ENCODE measurements at places on chromosomes 7 and 10.

GRCh38 chr7:96218664-96219243, 103.1 kb downstream of the SLC25A13 start:
- DNase-seq = no peak

DNA sequence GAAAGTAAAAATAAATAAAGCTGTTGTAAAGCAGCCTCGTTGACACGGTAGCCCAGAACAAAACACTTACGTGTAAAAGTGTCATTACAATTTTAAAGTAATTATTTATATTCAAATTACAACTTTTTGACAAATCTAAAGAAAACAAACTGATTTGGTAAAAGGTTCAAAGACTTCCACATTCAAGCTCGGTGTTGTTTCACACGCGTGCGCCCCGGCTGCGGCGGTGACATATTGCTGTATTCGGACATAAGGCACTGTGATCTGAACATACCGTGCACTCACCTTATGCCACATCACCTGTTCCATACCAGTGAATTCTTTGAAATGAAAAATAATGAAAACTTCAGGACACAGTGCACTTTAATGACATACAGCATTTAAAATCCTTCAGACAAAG, 36.9 kb upstream of the RHEB start:
- no peak for DNase-seq

DNA sequence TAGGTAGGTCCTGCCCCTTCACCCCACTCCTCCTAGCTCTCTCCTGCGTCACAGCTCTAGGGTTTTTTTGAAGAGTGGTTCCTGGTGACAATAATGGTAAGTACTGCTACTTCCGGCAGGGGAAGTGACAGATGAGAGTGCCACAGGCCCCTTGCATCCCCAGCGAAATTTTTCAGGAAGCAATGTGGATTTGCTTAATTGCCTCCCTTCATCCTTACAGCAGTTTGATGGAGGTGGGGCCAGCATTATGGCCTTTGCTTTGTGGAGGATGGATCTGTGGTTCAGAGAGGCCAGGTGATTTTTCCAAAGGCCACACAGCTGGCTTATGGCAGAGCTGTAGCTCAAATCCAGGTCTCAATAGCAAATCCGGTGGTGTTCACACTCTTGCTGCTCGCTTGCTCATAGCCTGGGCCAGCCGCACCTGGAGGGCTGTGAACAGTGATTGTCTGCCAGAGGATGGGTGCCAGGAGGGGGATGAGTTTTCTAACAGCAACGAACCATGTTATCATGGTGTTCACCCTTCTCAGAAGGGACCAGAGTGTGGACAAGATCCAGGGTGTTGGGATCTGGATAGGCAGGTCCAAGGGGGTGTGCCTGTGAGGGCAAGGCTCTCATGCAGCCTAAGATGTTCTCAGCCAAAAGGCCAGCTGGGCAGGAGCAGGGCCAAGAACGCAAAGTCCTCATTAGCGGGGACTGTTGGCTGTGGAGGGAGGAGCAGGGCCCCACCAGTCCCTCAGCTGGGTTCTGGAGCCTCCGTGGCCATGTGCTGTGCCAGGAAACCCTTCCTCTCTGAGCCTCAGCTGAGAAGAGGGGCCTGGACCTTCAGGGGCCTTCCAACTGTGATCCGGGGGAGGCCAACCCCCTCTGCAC, 89.0 kb downstream of the EMX2 start:
- no peak for DNase-seq

- DNase-seq = no peak
Measured at GRCh38 chr10:28171468-28172222, 131.2 kb downstream of the MPP7 start.

- DNase-seq = no peak
Measured at GRCh38 chr7:74092321-74092963, 8.8 kb downstream of the LIMK1 start.

- no peak for DNase-seq
Measured at GRCh38 chr10:103915796-103916195, 2.2 kb downstream of the STN1 start.

GRCh38 chr7:157845203-157845835, 508.5 kb downstream of the DNAJB6 start:
- no peak for DNase-seq

DNA sequence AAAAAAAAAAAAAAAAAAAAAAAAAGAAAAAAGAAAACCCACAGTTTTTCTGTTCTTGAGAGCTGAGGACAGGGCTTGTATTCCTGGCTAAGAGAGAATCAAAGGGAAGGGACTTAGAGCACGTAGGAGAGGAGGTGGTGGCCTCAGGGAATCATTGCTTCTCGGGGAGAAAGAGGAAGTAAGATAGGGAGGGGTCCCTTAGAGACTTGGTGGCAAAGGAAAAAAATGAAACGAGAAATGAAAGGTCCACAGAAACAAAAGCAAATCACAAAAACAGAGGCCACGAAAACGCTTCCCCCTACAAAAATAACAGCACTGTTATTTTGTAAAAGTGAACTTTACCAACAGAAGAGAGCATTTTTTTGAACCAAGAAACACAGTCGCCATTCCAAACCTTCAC, 323.1 kb upstream of the GALNT17 start:
- no peak for DNase-seq

DNA sequence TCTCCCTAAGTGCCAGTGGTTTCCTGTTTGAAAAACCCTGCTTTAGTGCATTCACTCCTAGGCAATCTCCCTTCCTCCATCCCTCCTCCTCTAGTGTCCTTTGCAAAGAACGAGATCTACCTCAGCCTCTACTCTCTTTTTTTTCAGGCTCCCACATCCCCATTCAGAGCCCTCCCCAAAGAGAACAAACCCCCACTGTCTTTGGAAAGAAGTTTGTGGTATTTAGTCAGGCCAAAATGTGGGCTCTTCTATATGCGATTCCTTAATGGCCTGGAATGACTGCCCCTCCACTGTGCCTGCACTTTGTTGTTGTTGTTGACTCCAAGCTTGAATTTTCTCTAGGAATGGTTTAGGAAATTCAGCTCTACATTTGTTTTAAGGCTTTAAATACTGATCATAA, 36.3 kb downstream of the PALS2 start:
- DNase-seq = no peak

- no peak for DNase-seq
Measured at GRCh38 chr7:101557978-101558741, 70.9 kb downstream of the MYL10 start.

DNA sequence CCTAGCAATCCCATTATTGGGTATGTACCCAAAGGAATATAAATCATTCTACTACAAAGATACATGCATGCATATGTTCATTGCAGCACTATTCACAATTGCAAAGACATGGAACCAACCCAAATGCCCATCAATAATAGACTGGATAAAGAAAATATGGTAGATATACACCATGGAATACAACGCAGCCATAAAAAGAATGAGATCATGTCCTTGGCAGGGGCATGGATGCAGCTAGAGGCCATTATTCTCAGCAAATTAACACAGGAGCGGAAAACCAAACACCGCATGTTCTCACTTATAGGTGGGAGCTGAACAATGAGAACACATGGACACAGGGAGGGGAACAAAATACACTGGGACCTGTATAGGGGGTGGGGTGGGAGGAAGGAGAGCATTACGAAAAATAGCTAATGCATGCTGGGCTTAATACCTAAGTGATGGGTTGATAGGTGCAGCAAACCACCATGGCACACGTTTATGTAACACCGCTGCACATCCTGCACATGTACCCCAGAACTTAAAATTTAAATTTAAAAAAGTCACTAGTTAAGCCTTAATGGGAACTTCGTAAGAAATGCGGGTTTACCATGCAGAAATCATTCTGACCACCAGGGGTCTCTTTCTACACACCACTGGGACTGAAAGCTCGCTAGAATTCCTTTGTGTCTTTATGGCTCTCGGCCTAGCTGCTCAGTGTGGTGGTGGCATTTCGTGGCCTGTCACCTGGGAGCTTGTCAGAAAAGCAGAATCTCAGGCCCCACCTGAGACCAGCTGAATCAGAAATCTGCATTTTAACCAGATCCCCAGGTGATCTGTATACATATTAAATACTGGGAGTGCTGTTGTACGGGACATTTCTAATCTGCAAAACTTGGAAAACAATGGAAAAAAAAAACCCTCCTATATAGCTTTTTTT, 9.5 kb downstream of the ANKRD1 start:
- peak; percentile 1 for DNase-seq

GRCh38 chr10:7563368-7563767, 103.4 kb downstream of the ITIH5 start:
- no peak for DNase-seq

DNA sequence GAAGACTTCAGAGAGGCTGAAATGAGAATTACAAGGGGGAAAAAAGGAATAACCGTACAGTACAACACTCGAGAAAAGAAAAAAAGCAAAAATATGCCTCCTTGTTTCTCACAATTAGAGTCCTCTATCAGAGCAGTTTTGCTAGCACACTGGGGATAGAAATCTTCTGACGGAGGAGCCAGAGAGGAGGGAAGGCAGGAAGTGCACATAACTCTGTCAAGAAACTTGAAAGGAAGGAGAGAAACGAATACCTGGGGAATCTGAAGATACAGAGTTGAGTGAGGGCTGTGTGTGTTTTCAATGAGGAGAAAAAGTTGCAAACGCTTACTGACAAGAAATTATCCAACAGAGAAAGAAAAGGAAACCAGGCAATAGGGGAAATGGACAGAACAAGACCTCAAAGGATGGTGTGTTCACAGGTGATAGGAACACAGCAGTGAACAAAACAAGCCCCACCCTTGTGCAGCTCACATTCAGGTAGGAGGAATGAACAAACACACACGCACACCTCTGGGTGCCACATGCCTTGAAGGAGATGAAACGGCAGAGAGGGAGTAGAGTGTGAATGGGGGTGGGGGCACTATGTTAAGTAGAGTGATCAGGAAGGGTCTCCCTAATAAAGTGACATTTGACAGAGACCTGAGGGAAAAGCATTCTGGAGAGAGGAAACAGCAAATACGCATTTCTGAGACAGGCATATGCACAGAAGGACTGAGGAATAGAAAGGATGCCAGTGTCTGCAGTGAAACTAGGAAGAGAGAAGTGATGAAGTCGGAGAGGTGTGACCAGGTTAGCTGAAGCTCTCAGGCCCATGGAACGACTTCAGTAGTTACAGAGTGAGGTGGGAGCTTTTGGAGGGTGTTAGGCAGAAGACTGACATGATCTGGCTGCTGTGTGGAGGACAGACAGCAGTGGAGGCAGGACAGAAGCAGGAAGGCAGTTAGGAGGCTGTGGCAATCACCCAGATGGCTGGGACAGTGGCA, 46.7 kb upstream of the SPOCK2 start:
- DNase-seq = no peak

DNA sequence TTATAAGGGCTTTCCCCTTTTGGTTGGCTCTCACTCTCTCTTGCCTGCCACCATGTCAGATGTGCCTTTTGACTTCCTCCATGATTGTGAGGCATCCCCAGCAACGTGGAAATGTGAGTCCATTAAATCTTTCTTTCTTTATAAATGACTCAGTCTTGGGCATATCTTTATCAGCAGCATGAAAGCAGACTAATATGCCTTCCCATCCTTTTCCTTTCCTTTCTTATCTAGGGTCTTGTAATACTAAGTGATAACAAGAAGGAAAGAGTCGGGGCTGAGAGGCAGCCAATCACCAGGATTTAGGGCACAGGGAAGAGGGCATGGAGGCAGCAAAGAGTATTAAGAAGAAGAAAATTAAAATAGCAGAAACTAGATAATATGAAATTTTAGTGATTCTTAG, 62.0 kb upstream of the JCAD start:
- DNase-seq = no peak

GRCh38 chr7:47931005-47932004, 17.0 kb downstream of the PKD1L1 start:
- no peak for DNase-seq

GRCh38 chr10:3264161-3264761, 91.7 kb upstream of the PITRM1 start:
- no peak for DNase-seq

DNA sequence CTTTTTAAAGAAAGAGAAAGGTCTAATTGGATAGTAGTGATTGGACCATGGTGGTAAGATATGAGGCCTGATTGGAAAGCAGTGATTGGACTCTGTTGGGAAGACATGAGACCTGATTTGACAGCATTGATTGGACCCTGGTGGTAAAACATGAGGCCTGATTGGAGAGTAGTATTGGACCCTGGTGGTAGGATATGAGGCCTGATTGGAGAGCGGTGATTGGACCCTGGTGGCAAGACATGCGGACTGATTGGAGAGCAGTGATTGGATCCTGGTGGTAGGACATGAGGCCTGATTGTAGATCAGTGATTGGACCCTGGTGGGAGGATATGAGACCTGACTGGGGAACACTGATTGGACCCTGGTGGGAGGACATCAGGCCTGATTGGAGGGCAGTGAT, 444.3 kb downstream of the LRMDA start:
- DNase-seq = no peak

DNA sequence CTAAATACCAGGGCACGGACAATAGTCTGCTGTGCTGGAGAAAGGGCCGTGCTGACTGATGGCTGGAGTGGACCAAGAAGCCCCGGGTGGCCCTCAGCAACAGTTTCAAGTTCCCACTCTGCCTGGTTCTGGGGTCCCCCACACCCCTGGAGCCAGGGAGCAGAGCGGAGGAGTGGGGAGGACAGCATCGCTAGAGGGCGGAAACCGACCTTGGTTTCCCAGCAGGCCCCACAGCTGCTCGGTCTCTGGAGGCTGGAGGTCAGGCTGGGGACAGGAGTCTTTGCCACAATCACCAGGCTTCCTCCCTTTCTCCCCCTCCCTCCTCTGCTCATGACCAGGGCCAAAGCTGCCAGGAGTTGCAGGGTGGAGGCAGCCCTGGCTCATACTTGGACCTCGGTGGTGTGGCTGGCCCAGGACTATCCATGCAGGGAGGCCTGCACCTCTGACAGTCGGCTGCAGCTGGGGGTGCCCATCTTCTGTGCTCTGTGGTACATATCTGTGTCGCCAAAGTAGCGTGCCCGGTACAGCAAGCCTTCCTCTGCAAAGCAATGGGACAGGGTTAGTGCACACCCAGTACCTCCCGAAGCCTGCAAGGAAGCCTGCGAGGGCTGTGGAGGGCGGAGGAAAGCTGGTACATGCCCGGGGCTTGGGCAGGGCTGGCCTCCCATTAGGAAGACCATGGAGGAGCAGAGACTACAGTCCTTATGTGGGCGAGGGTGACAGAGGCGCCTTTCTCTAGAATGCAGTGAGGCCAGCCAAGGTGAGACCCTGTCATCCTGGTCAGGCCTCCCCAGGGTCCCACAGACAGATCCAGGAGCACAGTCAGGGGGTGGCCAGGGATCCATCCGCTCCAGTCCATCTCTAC, 19.1 kb downstream of the DNAJB12 start:
- no peak for DNase-seq

GRCh38 chr10:77461636-77462296, 175.8 kb downstream of the KCNMA1 start:
- DNase-seq = no peak

GRCh38 chr10:132297526-132297925, 10.2 kb downstream of the STK32C start:
- no peak for DNase-seq

Measured in stimulated activated CD8-positive, alpha-beta memory T cell treated with anti-CD3 and anti-CD28 coated beads, Interleukin-4, amount 100 ng/mL, for 4 hours (primary cell).